Fibroblast of skin of left biceps (primary cell): ENCODE measurements at places on chromosomes 5 and 9.

DNA sequence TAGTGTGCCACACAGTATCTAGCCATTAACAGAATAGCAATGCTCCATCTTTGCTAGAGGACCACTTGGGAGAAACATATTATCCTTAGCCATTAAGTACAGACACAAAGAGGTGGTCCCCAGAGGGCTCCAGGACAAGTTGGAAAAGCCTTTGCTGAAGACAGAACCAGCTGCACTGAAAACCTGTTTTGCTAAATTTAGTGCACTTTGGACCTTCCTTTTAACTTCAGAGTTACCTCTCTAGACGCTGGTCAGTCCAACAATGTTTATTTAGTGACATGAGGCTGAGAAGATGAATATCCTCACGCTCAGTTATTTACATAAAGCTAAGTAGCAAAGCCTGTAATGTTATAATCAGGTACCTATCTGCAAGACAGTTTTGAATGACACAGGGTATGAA lies 265.0 kb upstream of the ZNF608 start:
- DNase-seq, result no peak

DNA sequence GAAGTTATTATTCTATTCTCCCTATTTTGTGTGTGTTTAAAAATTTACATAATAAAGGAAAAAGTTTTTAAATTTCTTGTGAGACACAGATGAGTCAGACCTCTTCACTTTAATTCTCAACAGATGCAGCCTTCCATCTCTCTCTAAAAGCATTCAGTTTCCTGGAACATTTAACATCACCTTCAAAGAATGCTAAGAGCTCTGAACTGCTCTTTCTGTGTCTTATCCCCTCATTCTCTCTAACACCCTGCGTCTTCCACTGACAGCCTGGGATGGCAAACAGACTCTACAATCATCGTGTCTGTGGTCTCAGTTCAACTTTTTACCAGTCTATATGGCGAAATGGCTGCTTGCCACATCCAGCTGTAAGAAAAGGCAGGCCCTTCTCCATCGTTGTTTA lies 173.0 kb downstream of the HINT1 start:
- peak; percentile 88 for DNase-seq

- DNase-seq, result no peak
Observed at GRCh38 chr9:128822407-128823042, 4.2 kb downstream of the ENDOG start.

GRCh38 chr5:148730270-148730669 lies 75.9 kb upstream of the HTR4 start:
- peak; percentile 10 for DNase-seq

DNA sequence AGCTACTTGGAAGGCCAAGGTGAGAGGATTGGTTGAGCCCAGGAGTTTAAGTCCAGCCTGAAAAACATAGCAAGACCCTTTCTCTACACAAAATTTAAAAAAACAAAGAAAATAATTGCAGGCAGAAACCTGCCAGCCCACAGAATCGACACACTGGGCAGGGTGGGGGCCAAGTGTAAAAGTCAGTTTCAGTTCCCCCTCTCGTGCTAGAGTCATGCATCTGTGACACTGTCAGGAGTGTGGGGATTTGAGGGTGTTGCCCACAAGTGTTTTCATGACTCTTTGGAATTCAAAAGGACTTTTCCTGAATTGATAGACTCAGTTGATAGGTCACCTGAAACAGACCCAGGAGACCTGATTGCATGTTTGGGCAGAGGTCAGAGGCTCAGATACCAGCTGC lies 47.6 kb downstream of the PRRC2B start:
- no peak for DNase-seq

GRCh38 chr5:15515229-15515628 lies 15.2 kb downstream of the FBXL7 start:
- no peak for DNase-seq

GRCh38 chr5:178424810-178425177 lies 165.4 kb downstream of the COL23A1 start:
- DNase-seq, result no peak
